T-helper 1 cell (primary cell): ENCODE measurements at places on chromosomes 7 and 10.

DNA sequence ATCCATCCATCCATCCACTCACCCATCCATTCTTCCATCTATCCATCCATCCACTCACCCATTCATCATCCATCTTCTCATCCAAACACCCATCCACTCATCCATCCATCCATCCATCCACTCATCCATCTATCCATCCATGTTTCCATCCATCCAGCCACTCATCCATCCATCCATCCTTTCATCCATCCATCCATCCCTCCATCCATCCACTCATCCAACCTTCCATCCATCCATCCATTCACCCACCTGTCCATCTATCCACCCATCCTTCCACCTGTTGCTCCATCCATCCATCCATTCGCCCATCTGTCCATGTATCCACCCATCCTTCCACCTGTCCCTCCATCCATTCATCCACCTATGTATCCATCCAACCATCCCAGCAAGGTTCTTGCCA lies 378.4 kb upstream of the PFKP start:
- DNase-seq = no peak

DNA sequence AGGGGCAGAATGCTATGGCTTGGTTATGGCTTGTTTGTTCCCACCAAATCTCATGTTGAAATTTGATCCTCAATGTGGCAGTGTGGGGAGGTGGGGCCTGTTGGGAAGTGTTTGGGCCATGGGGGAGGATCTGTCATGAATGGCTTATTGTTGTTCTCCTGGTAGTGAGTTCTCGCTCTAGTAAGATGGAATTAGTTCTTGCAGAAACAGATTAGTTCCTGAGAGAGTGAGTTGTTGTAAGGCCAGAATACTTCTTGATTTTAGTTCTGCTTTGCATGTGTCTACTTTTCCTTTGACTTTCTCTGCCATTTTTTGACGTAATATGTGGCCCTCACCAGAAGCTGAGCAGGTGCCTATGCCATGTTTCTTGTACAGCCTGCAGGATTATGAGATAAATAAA lies 188.2 kb downstream of the KIF20B start:
- no peak for DNase-seq

DNA sequence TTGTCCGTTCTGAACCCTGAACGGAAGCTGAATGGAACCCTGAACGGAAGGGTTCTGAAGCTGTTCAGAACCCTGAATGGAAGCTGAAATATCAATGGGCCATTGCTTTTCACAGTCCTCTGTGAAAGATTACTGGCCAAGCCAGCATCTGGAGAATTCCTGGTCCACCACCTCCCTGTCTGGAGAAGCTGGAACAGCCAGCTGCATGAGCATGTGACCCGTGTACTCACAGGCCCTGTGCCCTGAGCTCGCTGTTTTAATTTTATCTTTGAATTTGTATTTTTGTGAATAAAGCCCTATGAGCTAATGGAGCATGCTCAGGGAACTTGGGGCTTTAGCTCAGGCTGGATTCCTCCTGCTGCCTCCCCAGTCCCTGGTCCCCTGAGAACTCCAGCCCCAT lies 37.2 kb downstream of the HTRA1 start:
- no peak for DNase-seq

GRCh38 chr10:22447068-22447467 lies 101.8 kb downstream of the SPAG6 start:
- no peak for DNase-seq

GRCh38 chr10:178208-178607 lies 43.0 kb downstream of the ZMYND11 start:
- no peak for DNase-seq

- DNase-seq = no peak
These were observed 318.9 kb downstream of the KCNMA1 start for GRCh38 chr10:77318739-77319138.

- DNase-seq = no peak
These were observed 102.5 kb downstream of the CD36 start for GRCh38 chr7:80740778-80741545.

DNA sequence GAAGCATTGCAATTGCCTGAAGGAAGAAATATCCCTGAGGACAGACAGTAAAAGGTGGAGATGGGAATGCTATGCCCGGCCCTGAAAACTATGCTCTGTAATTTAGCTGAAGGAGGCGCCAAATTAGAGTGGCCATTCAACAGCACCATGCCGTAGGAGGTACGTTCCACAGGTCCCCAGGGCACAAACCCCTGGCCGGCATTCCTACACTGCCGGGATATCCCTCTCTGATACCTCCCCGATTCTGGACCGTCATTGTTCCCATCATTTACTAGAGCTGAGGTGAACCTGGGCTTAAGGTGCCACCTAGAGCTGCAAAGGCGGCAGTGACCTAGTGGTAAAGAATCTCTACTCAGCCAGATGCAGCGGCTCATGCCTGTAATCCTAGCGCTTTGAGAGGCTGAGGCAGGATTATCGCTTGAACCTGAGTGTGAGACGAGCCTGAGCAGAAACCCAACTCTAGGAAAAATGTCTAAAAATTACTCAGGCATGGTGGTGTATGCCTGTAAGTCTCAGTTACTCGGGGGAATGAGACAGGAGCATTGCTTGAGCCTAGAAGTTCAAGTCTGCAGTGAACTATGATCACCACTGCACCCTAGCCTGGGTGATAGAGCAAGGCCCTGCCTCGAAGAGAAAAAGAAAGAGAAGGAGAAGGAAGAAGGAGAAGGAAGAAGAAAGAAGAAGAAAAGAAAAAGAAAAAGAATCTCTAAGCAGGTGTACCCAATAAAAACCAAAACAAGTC lies 53.0 kb upstream of the TNKS2 start:
- no peak for DNase-seq

- DNase-seq = no peak
These were observed 44.2 kb upstream of the PIK3AP1 start for GRCh38 chr10:96764425-96765060.

DNA sequence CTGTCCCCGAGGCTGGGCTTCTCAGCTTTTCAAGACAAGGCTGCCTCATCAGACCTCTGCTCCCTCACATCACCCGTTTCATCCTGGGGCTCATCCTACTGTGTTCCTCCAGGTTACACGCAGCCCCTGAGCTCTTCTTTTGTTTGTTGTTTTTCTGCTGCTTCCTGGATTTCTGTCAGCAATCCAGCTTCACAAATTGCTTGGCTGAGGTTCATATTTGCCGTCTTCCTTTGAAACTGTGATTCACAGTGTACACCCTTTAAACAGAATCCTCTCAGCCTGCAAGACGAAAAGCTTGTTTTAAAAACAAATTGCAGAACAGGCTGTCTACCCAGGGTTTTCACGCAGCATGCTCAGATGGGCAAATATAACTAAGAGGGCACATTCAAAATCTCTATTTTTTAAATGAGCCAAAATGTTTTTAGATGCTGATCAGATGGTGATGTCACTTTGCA lies 39.1 kb upstream of the PARD3 start:
- no peak for DNase-seq

GRCh38 chr7:124177891-124178290 lies 145.0 kb upstream of the TMEM229A start:
- no peak for DNase-seq

- no peak for DNase-seq
These were observed 208.9 kb downstream of the GPR158 start for GRCh38 chr10:25383686-25384085.

DNA sequence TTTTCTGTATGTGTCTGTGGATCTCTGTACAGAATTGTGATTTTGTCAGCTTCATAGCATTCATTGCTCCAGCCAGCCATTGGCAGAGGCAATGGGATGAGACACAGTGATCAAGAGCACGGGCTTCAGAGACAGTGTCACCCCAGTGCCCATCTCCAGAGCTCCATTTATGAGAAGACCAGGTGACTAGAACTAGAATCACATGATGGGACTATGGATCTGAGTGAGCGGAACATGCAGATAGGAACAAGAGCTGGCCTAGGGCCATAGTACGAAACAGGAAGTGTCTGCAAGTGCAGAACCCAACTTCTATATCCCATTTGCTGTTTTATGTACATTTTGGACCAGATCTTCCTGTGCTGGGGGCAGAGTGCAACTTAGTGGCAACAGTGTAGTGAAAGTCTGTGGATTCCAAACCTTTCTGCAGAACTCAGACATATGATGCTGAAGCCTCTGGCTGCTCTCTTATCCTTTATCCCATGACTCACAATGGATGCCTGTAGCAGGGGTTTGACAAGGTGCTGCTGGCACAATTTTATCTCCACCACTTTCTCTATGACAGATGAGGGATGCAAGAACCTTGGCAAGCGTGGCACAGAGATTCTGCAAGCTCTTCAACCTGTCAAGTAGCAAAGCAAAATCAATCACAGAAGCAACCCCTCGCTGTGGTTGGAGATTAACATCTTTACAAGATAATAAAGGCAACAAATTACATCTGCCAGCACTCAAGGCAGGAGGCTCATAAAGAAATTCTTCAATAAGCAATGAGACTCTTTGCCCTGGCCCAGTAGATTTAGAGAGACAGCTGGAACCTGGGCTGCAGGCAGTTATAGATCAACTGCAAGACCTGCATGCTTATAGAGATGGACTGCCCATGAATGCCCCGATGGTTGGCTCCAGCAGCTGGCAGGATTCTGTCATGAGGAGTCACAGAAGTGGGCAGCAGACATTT lies 681.3 kb downstream of the TNS3 start:
- no peak for DNase-seq

DNA sequence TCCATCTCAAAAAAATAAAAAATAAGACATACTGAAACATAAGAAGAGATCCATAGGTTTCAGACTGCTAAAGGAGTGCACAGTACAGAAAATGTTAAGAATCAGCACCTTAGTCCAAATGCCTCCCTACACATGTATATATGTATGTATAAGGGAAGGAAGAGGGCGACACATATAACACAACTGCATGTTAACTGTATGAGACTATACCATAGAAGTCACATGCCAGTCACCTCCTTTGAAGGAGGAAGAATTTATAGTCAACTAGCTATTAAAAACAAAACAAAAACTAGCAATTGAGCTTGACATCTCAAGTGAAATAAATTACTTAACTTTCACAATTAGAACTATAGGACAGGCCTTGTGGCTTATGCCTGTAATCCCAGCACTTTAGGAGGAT lies 50.4 kb downstream of the IGF2BP3 start:
- no peak for DNase-seq

GRCh38 chr10:62614389-62615157 lies 189.9 kb upstream of the ADO start:
- DNase-seq = no peak

DNA sequence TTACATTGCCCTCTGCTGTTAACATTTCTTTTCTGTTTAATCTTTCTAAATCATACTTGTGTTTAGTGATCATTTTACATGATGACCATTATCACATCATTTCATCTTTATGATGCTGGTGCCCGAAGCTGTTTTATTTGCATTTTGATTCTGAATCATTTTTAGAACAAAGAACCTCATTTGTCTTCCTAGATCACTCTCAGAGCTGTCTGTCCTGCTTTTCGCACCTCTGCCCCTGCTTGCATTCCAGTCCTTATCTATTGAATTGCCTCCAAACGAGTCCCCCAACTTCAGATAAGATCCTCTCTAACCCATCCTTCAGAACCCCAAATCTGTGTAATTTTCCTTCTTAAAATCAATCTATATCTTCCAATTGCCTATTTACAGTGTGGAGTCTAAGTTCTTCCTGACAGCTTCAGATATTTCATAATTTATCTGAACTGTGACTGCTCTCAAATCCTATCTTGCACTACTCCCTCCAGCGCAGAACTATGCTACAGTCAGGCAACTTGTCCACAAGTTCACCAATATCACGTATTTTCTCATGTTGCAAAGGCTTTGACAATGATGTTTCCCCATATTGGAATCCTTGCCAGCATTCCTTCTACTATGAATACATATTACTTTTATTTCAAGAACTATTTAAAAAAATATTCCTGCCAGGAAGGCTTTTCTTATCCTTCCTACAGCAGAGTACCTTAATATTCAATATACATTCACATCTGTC lies 346.5 kb upstream of the CACNA2D1 start:
- no peak for DNase-seq

DNA sequence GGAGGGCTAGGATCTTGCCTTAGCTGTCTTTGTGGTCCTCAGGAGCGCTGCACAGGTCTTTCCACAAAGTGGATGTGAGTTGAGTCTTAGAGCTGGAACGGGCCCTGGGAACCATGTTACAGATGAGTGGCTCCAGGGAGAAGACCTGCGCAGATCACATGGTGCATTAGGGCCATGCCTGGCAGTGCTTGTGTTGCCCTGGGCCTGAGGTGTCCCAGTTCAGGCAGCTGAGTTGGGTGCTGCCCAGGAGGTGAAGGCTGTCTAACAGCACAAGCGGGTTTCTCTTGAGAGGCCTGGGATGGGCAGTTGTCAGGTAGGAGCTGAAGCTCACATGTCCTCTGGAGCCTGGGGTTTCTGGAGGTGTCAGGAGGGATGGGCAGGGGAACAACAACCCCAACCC lies 33.7 kb upstream of the ANKRD2 start:
- DNase-seq = no peak

DNA sequence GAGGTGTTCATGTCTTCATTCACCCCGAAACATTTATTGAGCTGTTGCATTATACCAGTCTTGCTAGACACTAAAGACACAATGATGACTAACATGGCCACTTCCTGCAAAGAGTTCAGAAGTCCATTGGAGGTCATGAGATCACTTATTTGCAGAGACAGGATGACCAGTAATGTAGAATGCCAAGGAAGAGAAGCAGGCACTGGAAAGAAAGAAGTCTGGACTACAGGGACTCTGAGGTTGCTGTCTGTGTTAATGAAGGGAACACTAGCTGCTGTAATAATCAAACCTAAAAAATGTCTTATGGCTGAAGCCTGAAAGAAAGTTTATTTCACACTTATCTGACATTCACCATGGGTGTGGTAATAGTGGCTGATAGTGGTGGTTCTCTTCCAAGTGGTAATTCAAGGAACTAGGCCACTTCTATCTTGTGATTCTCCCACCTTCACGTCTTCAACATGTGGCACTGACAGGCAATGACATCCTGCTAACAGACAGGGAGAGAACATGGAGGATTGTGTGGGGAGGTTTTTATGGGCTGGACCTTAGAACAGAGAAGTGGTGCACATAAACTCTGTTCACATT lies 89.2 kb upstream of the MKLN1 start:
- DNase-seq = no peak

GRCh38 chr7:154653281-154653680 lies 349.6 kb downstream of the PAXIP1 start:
- no peak for DNase-seq

GRCh38 chr7:150311711-150312110 lies 11.4 kb upstream of the LRRC61 start:
- DNase-seq = no peak

DNA sequence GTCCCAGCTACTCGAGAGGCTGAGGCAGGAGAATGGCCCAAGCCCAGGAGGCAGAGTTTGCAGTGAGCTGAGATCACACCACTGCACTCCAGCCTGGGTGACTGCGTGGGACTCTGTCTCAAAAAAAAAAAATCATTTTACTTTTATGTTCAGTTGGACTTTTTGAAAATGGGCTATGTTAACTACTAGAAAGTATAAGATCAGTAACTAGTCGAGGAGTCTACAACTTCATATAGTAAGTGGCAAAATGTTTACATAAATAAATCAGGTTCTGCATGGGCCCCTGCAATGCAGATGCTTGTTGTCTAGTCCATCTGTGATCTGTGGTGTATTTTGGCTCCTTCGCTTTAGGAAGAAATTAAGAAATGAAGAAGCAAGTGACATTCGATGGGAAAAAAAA lies 12.3 kb upstream of the ADO start:
- no peak for DNase-seq
